ENCODE measurements at places on chromosomes 7 and 10.

DNA sequence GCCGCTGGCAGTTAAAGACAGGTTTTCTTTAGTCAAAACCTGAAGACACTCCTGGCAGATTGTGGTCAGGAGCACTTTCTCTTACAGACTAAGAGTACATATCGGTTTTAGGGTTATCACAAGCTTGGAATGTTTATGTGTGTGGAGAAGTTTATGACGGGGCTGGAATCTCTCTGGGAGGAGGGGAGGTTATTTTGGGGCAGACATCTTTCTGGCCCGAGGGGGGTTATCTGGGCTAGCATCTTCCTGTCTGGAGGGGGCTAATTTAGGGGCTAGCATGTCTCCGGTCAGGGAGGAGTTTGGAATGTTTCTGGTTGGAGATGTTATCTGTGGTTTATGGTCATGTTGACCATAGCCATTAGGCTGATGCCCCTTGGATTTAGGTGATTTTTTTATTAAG is 141.2 kb upstream of the KIF5B start:
- no peak for DNase-seq

DNA sequence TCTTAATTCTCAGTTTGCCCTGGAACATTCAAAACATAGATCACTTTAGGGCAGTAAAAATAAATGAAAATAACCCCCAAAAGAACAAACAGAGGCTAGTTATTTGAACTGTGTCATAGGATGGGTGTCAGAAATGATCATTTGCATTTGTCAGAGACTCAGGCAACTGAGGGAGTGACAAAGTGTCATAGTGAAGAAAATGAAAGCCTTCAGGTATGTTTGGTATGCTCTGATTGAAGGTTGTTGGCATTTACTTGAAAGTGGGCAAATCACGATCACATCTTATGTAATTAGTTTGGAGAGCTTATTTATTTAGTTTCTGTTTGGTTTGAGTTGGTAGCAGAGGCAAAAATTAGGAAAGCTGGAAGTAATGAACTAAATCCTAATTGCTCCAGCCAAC is 880.9 kb downstream of the ANKRD7 start:
- DNase-seq: no peak

DNA sequence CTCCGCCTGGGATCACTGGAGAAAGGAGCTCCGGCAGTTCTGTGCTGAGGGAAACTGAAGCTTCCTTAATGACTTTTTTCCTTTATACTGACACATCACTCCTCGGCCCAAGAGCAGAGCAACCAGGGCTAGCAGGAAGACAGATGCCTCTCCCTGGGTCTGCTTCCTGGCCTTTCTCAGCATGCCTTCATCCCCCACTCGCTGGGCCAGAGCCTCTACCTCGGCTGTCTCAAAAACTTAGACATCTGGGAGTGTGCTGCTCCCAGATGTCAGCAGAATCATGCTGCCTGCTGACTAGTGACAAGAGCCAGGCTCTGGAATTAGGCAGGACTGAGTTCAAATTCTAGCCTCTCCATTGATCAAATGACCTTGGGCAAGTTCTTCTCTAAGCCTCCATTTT is 24.4 kb upstream of the LRRC4 start:
- DNase-seq: no peak

DNA sequence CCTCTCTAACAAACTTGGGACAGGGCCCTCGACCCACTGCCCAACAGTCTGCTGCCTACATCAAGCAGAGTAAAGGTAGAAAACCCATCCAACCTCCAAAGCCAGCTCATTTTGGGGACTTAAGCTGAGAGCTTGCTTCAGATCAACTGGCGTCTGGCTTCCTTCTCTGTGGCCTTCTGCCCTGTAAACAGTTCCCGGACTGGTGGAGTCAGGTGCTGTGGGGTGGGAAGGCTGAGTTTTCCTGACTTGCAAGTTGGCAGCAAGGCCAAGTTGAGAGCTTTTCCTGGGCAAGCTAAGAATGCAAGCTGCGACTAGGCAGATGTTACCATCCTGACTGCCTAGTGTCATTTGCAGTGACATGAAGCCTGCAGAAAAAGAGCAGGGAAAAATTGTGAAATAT is 3.7 kb downstream of the GALNT17 start:
- no peak for DNase-seq

GRCh38 chr10:30092151-30092790 is 32.9 kb upstream of the JCAD start:
- DNase-seq: no peak

DNA sequence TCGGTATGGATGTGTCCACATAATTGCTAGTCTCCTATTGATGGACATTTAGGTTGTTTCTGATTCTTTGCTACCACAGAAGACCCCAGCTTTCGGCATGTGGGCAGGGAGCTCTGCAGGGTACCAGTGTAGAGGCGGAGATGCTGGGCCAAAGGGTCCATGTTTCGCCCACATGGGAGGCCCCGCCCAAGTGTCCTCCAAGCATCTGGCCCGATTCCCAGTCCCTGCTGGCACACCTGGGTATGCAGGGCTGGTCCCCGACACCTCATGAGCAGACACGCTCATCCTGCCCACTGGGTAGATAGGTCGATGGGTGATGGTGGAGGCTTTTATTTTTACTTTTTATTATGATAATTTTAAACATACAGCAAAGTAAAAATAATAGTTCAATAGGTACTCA is 19.4 kb upstream of the TBRG4 start:
- peak; percentile 41 for DNase-seq

DNA sequence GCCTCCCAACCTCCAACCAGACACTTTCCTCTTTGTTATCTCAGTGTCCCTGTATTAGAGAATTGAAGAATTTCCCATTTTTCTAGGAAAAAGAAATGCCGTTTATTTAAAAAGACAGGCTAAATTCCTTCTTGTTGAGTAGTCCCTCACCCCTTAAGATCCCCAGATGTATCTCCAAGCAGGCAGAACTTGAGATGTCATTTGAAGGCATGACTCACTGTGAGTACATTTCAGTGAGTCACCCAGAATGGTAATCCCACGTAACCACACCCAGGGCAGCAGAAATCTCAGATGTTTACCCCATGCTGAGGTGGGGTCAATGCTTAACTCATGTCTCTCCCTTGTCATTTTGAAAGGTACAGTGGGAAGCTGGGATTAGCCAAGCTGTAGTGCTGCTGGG is 4.4 kb downstream of the ZNF655 start:
- DNase-seq: no peak

DNA sequence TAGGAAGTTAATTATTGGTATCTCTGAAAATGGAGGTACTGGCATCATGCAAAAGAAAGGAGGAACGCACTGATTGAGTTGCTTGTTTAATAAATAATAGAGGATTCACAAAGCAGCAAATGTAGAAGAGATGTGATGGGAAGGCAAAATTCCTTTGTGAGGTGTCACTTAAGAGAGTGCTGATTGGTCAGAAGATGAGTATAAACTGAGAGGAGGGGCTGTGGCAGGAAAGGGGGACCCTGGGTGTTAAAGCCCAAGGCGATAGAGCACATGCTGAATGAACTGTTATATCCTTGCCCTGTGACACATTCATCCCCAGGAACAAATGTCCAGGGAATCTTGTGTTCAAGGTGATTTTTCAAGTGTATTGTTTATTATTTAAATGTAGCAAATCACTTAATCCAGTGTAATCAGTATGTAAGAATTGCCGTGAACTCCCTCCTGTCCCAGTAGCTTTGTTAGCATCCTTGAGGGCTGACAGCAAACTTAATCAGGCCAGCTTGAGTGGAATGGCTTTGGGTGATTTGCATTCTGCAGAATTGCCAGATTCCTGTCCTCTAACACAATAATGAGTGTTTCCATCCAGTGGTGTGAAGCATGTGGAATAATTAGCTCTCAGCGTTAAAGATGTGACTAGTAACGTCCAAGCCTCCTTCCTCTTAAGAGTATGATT is 111.9 kb downstream of the CHN2 start:
- DNase-seq: no peak

DNA sequence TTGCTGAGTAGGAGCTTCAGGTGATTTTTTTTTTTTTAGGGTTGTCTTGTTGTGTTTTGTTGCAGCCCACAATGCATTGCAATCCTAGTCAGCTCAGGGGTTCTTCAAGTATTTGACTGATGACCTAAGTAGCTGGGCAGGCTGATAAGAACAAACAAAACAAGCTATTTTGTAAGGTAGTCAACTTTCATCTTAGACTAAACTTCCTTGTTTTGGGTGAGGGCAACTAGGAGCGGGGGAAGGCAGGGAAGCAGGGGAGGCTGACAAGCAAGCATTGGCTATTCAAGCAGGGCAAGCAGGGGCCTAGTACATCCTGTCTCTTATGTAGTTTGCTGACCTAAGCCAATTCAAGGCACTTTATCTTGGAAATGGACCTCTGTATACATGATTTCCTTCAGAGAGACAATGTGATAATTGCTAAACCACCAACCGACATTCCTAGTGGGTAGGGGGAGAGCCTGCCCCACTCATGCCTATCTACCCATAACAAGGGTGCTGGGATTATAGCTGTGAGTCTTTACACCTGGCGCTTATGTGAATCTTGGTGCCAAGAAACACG is 163.3 kb upstream of the PRKCQ start:
- DNase-seq: no peak

DNA sequence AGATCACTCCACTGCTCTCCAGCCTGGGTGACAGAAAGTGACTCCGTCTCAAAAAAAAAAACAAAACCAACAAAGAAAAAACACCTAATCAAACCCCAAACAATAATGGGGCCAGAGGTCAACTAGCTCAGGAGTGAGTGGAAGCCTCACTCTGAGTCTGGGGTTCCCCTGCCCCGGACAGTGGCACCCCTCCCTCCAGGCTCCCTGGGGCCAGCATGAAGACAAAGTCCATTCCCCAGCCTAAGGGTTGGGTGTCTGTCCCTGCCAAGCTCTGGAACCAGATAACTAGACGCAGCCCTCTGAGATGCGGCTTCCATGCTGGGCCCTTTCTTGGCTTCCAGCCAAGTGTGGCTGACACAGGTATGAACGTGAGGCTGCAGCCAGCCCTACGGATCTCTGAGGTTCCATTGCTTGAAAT is 1.7 kb upstream of the FUOM start:
- no peak for DNase-seq

DNA sequence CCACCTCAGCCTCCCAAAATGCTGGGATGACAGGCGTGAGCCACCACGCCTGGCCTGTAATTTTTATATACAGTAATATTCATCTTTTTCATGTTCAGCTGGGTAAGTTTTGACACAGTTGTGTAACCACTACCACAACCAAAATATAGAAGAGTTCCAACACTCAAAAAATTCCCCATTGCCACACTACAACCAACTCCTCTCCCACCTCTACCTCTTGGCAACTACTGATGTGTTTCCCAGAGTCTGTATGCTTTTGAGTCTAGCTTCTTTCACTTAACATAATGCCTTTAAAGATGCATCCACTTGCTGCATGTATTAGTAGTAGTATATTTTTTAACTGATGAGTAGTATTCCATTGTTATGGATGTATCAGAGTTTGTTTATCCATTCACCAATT is 90.7 kb downstream of the SRPK2 start:
- DNase-seq: no peak

- peak; percentile 26 for DNase-seq
Measured at GRCh38 chr10:44388641-44389040, 3.7 kb upstream of the CXCL12 start.

DNA sequence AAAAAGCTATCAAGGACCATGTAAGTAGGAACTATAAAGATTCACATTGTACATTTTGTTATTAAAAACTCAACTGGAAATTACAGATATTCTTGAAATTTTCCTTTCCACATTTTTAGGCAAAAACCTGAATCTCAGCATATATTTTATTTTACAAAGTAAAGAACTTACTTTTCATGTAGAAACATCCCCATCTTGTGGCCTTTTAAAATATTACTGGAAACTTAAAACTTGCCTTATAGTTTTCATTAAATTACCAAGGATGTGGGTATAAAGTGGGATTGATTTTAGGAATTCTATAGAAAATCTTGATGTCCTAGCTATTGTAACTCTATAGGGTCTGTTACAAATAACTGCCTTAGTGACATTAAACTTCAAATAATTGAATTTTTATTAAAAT is 10.6 kb downstream of the DBF4 start:
- no peak for DNase-seq

- no peak for DNase-seq
Measured at GRCh38 chr10:121823993-121824463, 103.8 kb downstream of the ATE1 start.

- DNase-seq: peak; percentile 83
Measured at GRCh38 chr7:48084727-48085432, 4.2 kb upstream of the UPP1 start.

GRCh38 chr7:27423290-27423689 is 180.7 kb downstream of the EVX1 start:
- DNase-seq: no peak

DNA sequence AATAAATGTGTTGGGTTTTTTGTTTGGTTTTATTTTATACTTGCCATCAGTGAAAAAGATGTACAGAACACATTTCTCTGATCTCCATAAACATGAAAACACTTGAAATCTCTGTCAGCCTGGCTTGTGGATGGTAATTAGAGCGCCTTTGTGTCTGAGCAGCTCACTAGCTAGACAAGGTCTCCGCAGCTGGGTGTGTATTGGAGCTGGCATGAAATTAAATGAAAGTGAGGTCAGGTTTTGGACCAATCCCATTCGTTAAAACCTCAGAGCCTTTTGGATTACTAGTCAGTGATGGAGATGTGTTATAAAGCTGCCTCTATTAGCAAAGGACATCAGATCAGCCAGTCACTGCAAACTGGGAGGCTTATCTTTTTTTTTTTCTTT is 2.7 kb downstream of the FRAT1 start:
- DNase-seq: no peak

GRCh38 chr7:1193593-1194424 is 33.8 kb upstream of the ZFAND2A start:
- no peak for DNase-seq

DNA sequence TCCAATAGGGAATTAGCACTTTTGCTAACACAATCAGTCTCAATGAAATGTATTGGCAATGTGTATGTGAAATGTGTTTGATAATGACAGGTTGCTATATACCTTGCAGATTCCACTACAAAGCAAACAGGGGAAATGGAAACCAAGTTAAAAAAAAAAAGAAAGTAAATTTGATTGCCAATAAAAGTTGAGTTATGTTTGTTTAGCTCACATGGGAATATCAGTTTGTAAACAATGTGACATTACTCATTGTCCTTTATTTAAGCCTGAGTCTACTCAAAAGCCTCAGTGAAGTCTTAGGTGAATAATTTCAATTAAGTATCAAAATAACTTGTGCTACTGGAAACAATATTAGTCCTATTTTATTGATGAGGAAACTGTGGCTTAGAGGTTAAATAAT is 285.2 kb downstream of the CACNA2D1 start:
- DNase-seq: no peak

GRCh38 chr7:6279341-6279740 is 6.9 kb upstream of the CYTH3 start:
- no peak for DNase-seq

- DNase-seq: no peak
Measured at GRCh38 chr7:50687096-50687495, 95.6 kb downstream of the GRB10 start.

DNA sequence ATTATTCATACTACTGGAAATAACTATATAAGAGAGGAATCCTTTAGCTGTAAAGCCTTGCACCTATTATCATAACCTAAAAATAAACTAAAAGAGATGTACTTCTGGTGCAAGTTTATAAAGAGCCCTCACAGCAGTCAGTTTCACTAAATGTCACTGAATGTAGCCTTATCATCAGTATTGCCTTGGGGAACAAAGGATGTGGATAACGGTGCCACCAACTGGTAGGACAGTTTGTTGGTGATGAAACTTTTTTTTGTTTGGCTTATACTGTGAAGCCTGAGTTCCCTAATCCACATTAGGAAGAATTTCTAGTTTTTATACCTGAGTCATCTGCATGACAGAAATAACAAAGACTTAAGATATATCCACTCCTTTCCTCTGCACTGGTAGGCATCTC is 117.9 kb upstream of the COL1A2 start:
- no peak for DNase-seq

GRCh38 chr7:44288381-44288685 is 37.1 kb downstream of the CAMK2B start:
- peak; percentile 30 for DNase-seq

GRCh38 chr10:49781247-49781646 is 19.1 kb upstream of the OGDHL start:
- no peak for DNase-seq
